ENCODE measurements at places on chromosomes 7 and 10. TPM values are rescaled to one million over a fixed set of nuclear protein-coding genes. Genes with fewer than 3 reads are reported as not detected.

Gene GSTO2
- 0.25 TPM for total RNA-seq

Gene WDFY4
- total RNA-seq = 7.1 TPM

Gene COA1
- 53.5 TPM for total RNA-seq

Gene LRRC61
- total RNA-seq = 0.07 TPM

Gene TMEM176B
- total RNA-seq = not detected

Gene C10orf53
- not detected for total RNA-seq

All from pulmonary artery endothelial cell (primary cell).